ENCODE measurements at places on chromosomes 3 and 15.
A peak's percentile ranks its signal among the peaks of the same experiment; 100 is the strongest.

GRCh38 chr3:68067314-68067713 lies 412.9 kb upstream of the SUCLG2 start:
- DNase-seq, result no peak

- no peak for DNase-seq
Measured at GRCh38 chr3:161925749-161926360, 429.2 kb downstream of the OTOL1 start.

DNA sequence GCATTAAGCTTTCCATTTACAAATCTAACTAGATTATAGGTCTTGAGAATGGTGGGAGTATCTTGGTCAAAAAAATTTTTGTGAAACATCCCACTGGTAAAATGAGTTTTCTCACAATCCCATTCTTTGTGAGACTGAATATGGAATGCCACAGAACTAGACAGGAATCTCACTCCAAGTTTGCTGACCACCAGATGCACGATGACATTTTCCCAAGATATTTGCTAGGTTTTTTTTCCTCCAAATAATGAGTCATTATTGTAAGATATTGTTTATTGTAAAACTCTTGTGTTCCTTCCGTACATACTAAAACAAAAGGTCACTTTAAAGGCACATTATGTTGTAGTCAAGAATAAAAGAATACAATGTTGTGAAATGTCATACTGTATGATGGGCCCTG lies 53.9 kb downstream of the COPS2 start:
- no peak for DNase-seq

GRCh38 chr3:13098192-13098988 lies 25.2 kb upstream of the IQSEC1 start:
- no peak for DNase-seq

- no peak for DNase-seq
Measured at GRCh38 chr3:131622726-131623125, 120.0 kb upstream of the MRPL3 start.

DNA sequence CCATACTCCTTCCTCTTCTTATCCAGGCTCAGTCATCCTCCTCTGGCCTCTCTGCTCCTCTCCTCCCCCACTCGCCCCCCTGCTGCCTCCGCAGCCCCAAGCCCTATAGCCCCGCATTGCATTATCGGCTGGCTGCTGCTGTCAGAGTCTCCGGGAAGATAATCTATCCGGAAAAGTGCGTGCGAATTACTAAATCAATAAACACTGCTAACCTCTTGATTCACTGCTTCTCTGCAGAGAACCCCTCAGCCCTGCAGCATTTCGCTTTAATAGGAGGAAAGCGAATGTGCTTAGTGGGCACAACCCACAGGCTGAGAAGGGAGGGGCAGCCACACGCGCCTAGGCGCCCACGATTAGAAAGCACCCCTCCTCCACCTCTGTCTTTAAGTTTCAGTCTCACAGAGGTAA lies 167.6 kb downstream of the ABHD5 start:
- no peak for DNase-seq

GRCh38 chr15:60407415-60407805 lies 9.6 kb upstream of the ANXA2 start:
- DNase-seq, result no peak

DNA sequence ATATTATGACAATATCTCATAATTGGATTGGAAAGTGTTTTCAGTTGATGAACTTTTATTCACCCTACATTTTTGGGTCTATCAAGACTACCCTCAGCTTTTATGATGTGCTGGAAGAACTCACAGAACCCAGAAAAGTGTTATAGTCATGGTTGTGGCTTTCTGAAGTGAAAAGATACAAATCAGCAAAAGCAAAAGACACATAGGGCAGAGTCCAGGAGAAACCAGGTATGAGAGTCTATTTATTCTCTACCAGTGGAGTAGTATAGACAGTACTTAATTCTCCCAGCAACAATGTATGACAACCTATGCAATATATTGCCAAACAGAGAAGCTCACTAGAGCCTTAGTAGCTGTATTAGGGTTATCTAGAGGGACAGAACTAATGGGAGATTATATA lies 280.4 kb upstream of the TTC14 start:
- DNase-seq, result no peak

DNA sequence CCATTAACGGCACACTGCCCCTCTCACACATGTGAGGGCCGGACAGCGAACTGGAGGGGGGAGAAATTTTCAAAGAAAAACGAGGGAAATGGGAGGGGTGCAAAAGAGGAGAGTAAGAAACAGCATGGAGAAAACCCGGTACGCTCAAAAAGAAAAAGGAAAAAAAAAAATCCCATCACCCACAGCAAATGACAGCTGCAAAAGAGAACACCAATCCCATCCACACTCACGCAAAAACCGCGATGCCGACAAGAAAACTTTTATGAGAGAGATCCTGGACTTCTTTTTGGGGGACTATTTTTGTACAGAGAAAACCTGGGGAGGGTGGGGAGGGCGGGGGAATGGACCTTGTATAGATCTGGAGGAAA lies 1.5 kb downstream of the SOX2 start:
- no peak for DNase-seq

GRCh38 chr15:77980098-77980497 lies 97.4 kb downstream of the TBC1D2B start:
- no peak for DNase-seq

DNA sequence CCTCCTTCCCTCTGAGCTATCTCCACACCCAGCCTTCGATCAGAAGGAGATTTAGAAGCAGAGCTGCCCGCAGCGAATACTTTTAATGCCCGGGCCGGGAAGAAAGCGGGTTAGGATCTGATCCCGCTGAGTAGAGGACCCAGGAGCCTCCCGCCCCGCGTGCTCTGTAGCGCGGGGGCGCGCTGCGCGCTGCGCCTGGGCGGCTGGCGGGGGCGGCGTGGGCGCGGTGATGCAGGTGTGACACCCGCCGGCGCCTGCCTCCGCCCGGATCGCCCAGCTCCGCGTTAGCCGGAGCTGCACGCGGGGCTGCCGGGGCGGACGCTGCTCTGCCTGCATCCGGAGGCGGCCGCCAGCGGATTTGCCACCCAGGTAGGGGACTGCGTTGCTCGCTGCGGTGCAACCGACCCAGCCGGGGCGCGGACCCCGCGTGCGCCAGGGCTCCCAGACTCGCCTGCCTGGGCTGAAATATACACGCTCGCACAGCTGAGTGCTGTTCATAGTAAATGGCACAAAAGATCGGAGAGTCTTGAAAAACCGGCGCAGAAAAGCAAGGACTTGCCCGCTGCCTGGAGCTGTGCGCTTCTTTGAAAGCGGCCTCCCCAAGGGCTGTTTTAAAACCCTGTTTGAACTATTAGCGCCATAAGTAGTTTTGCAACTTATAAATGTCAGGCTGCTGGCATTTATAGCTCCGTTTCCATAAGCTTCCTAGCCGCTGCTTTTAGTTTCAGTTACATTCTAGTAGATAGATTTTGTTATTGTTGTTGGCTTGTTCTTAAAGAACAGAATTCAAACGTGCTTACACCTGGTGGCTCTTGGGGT lies at the start of gene SV2B:
SV2B (plus strand) TSS at position 263 of the 819 bp plus-strand sequence. CDS start 126,007 bp downstream, outside the sequence.
- peak; percentile 44 for DNase-seq

DNA sequence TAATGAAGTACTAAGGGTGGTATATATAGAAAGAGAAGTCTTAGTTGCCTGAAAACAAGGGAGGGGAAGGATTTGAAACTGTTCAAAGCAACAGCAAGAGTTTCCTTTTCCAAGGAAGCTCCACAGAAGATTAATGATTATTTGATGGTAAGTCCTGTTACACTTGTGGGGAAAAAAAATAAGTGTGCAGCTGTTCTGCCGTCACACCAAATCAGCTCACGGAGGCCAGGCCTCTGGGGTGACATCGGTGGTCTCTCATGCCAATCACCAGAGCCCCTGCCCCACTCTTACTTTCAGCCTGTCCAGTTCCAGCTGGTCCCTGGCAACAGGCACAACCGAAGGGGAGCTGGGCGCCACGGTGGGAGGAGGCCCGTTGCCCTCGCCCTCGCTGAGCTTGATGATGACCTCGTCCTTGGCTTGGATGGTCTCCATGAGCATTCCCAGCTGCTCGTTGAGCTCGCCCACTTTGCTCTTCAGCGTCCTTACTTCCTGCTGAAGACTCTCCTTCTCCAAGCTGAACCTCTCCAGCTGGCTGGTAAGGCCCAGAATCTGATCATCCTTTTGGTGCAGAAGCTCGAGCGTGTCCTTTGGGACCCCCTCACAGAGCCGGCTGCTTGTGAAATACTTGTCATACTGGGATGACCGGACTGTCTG lies 53.5 kb downstream of the TBC1D2B start:
- DNase-seq, result no peak

DNA sequence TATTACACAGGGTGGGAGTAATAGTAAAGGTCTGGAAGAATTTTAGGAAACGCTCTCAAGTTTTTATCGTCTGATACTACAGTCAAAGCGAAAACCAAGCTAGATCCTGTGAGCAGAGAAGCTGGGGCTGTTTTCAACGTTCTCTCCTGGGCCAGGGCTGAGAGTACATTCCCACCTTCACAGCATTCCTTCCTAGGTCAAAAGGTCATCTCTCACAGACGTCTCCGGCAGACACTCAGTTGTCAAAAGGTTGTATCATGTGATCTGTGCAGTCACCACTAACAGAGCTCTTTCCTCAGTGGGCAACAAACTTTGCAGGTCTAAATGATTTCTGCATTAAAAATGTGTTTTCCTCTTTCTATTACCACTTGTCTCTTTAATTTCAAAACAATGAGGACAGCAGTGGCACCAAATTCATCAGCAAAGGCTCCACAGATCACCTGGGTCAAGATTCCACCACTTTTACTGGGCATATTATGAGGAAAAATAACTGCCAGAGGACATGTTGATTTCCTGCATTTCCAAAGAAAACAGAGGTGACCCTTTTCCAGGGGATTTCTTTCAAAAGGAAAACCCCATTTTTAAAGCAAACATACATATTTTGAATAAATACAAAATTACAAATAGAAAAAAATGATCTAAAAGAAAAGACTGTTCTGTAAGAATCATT lies 41.9 kb downstream of the MEIS2 start:
- DNase-seq, result no peak

DNA sequence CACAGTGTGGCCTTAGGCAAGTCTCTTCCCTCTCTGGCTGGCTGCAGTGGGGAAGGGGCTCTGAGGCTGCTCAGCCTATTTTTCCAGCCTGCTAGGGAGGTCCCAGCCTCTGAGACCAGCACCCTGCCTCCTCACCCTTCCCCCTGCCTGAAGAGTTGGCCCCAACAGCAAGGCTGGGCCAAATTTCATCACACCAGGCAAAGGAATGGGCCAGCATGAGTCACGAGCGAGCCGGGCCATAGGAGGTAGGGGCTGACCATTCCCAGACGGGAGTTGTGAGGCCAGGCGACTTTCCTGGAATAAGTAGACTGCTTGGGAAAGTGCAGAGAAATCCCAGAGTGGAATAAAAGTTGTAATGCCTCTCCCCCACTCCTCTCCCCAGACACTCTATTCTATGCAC lies 5.7 kb upstream of the FBLN2 start:
- DNase-seq, result no peak

- no peak for DNase-seq
Measured at GRCh38 chr3:153852355-153852754, 268.8 kb upstream of the ARHGEF26 start.

DNA sequence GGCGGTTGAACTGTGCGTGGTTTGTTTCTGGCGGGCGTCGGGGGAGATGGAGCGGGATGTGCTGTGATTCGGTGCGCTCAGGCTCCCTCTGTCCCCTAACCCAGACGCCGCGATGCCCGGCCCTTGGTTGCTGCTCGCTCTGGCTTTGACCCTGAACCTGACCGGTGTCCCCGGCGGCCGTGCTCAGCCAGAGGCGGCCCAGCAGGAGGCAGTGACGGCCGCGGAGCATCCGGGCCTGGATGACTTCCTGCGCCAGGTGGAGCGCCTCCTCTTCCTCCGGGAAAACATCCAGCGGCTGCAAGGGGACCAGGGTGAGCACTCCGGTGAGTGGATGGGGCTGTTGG lies 1.2 kb downstream of the TRH start:
- DNase-seq, result no peak

Data from CD4-positive, alpha-beta T cell treated with Interleukin-6 for 4 hours (primary cell).